Stimulated activated CD4-positive, alpha-beta T cell treated with anti-CD3 and anti-CD28 coated beads, Interleukin-12 subunit alpha, Interleukin-12 subunit beta, amount 100 ng/mL, for 24 hours (primary cell): ENCODE measurements at places on chromosomes 7 and 10.

DNA sequence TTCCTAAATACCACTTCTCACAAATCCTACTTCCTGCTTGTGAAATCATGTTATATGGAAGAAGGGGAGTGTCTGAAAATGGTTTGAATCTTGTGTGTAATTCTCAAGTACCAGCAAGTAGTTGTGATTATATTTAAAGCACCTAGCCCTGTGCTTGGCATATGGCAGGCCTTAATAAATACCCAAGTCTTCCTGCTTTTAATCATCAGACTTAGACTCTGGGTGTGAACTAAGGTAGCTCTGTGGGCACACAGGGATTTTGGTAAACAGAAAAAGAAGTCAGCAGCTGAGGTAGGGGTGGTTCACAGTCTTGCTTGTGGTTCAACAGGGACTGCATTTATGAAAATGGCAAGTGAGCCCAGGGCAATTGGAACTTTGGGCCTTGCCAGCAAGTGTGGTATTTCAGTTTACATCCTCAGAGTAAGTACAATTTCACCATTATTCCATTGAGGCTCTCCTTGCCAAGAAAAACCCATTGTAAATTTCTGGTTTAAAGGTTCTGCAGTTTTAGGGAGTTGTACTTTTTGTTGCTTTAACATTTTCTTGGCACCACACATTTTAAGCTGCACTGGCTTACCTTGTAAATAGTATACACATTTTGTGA, 215.5 kb downstream of the AUTS2 start:
- DNase-seq: no peak

- DNase-seq: no peak
These were observed 61.3 kb downstream of the AKR1D1 start for GRCh38 chr7:138137423-138138171.

DNA sequence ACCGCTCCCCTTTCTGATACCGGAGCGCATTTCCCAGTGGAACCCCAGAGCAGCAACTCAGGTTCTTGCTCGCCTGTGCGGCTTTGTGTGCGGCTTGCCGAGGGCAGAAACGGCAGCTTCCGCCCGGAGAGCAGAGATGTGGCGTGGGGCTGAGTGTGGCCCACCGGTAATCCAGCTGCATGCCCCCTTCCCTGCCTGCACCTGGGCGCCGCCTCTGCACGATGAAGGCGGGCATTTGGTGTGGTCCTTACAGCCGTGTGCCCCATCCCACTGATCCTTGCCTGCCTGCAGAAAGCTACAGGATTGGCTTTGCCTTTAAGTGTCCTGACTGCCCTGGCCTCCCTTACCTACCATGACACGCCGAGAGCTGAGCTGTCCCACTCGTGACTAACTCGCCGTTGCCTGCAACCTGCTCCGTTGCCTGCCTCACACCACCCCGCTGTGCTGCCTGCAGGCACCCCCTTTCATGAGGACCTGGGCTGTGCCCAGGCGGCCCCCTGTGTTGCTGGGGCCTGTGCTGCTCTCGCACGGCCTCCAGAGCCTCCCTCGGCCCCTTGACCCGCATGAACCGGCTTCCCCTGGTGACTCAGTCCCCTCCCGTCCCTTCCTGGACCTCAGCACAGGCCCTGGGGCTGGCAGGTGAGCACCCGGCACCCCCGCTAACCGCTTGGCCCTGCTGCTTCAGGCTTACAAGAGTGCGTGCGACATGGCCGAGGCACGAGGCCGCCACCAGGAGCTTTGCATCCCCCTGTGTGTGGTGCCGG, 48.0 kb downstream of the PITRM1 start:
- no peak for DNase-seq

GRCh38 chr10:86580521-86580891, 58.9 kb upstream of the WAPL start:
- DNase-seq: no peak

GRCh38 chr7:16708511-16708910, 45.0 kb upstream of the TSPAN13 start:
- DNase-seq: no peak

GRCh38 chr7:14510268-14510667, 392.3 kb downstream of the DGKB start:
- DNase-seq: no peak

- DNase-seq: no peak
These were observed 868 bp downstream of the RFC2 start for GRCh38 chr7:74253331-74253730.

DNA sequence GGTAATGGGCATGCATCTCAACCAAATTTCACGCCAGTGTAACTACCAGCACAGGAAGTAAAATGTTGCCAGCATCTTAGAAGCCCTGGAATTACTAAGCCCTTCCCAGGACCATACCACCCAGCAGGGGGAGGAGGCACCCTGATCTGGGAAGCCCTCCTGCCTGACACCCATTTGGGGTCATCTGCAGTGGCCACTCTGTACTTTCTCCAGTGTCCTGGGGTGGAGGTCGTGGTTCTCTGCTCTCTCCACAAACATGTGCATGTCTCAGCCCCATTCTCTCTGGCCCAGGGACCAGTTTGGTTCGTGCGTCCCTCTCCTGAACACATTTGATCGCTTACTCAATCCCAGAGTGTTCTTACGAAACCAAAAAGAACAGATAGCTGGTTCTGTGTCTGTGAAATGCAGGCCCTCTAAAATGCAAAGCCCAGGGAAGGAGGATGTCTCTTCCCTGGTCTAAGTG, 9.4 kb upstream of the LRRC27 start:
- no peak for DNase-seq

GRCh38 chr7:101896316-101896715, 78.9 kb downstream of the CUX1 start:
- no peak for DNase-seq

GRCh38 chr7:95229301-95229700, 95.0 kb downstream of the PON1 start:
- no peak for DNase-seq

GRCh38 chr7:6384327-6384726, 63.4 kb downstream of the DAGLB start:
- DNase-seq: no peak

- no peak for DNase-seq
These were observed 269.6 kb downstream of the ELFN1 start for GRCh38 chr7:1939434-1940401.

- DNase-seq: no peak
These were observed 20.8 kb downstream of the CCDC6 start for GRCh38 chr10:59885430-59886134.

GRCh38 chr7:112876877-112877276, 86.7 kb upstream of the TMEM168 start:
- DNase-seq: no peak

- DNase-seq: no peak
These were observed 87.5 kb upstream of the AOAH start for GRCh38 chr7:36811807-36812206.

GRCh38 chr7:14503623-14504022, 398.9 kb downstream of the DGKB start:
- DNase-seq: no peak
